DND-41 (cell line): ENCODE measurements at places on chromosomes 2 and 18.

DNA sequence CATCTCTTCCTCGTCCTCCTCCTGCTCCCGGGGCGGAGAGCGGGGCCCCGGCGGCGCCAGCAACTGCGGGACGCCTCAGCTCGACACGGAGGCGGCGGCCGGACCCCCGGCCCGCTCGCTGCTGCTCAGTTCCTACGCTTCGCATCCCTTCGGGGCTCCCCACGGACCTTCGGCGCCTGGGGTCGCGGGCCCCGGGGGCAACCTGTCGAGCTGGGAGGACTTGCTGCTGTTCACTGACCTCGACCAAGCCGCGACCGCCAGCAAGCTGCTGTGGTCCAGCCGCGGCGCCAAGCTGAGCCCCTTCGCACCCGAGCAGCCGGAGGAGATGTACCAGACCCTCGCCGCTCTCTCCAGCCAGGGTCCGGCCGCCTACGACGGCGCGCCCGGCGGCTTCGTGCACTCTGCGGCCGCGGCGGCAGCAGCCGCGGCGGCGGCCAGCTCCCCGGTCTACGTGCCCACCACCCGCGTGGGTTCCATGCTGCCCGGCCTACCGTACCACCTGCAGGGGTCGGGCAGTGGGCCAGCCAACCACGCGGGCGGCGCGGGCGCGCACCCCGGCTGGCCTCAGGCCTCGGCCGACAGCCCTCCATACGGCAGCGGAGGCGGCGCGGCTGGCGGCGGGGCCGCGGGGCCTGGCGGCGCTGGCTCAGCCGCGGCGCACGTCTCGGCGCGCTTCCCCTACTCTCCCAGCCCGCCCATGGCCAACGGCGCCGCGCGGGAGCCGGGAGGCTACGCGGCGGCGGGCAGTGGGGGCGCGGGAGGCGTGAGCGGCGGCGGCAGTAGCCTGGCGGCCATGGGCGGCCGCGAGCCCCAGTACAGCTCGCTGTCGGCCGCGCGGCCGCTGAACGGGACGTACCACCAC, 2.1 kb downstream of the GATA6 start:
- no peak for DNase-seq

DNA sequence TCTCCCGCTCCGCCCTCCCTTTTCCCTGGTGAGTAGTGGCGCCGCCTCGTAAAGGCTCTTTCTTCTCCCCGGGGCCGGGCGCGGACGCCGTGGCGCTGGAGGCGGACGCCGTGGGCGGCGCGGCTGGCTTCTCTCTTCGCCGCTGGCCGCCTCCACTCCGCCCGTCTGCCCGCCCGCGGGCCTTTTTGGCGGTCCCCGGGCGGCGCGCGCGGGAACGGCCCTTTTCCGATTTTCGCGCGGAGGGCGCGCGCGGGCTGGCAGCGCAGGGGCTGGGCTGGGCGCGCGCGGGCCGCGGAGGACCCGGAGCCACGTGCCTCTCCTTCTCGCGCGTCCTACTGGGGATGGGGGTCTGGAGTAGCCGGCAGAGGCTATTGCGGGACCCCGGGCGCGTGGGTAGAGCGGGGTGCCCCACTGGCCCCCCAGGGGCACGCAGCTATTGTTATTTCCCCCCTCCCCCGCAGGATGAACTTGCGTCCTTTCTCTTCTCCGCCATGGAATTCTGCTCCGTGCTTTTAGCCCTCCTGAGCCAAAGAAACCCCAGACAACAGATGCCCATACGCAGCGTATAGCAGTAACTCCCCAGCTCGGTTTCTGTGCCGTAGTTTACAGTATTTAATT, 472 bp downstream of the SLC20A1 start:
- peak; percentile 71 for DNase-seq

- DNase-seq: no peak
Measured at GRCh38 chr2:126635281-126635680, 20.7 kb upstream of the GYPC start.

DNA sequence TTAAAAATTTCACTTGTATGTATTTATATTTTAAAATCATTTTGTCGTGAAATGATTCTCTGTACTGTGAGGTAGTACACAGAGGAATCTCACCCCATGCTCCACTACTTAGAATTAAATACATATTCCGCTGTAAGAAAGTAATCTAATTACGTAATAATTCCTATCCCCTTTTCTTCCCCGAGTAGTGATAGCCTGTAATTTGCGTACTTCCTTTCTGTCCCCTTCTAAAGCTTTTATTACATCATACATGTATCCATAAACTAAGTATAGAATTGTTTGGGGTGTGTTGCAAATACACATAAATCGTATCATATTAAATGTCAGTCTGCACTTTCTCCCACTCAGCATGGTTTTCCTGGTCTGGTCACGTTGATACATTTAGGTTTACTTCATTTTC, 12.4 kb upstream of the CHCHD5 start:
- DNase-seq: no peak

DNA sequence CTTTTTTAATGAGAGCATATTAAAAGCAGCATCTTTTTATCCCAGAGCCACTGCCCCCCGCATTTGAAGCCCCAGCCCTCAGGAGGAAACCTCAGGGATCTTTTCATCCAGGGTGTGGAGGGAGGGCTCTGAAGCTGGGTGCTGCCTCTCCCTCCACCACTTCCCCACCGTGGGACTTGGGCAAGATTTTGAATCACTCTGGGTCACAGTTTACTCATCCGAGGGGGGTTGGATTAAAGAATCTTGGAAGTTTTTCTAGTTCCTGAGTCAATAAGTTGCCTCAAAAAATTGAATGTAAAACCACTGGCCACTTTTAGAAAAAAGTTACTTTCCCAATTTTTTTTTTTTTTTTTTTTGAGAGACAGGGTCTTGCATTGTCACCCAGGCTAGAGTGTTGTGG, 62.0 kb upstream of the ANKRD44 start:
- no peak for DNase-seq

- no peak for DNase-seq
Measured at GRCh38 chr2:128309280-128310093, 9.2 kb downstream of the HS6ST1 start.

- DNase-seq: no peak
Measured at GRCh38 chr2:238699307-238700116, 148.4 kb upstream of the TWIST2 start.

DNA sequence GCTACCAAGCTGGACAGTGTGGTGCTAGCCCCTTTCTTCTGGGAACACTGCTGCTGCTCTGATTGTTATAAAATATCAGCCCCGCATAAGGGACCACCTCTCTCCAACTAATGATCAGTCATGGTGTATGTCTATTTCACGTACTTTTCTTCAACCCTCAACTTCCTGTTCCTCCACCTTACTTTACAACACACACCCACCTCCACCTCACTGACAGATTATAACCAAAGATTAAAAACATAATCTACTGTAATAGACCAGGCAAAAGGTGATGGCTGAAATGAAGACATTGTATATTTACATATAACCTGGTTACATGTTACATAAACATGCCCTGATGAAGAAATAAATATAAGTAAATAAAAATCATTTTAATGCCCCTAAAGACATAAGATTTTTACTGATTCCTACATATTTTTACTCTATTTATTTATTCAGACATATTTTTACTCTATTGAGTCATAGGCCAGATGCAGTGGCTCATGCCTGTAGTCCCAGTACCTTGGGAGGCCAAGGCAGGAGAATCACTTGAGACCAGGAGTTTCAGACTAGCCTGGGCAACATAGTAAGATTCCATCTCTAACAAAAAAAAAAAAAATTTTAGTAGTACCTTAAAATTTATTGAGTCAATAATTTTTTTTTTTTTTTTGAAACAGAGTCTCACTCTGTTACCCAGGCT, 12.8 kb downstream of the STK39 start:
- no peak for DNase-seq

DNA sequence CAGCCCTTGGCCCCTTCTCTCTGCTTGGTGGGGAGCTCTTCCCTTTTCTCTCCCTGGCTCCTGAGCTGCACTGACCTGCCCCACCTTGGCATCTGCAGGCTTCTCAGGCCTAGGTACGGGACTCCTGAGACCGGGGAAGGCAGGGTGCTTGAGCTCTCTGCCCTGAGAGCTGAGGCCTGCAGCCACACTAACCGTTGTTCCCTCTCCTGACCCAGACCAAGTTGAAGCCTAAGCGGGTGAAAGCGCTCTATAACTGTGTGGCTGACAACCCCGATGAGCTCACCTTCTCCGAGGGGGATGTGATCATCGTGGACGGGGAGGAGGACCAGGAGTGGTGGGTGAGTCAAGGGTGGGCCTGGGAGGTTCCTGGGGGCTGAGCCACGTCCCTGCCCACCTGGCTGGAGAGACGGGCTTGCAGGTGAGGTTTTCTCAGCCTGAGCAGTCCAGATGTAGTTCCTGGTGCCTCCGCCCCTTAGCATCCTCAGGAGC, 22.2 kb downstream of the ITGB1BP1 start:
- no peak for DNase-seq

DNA sequence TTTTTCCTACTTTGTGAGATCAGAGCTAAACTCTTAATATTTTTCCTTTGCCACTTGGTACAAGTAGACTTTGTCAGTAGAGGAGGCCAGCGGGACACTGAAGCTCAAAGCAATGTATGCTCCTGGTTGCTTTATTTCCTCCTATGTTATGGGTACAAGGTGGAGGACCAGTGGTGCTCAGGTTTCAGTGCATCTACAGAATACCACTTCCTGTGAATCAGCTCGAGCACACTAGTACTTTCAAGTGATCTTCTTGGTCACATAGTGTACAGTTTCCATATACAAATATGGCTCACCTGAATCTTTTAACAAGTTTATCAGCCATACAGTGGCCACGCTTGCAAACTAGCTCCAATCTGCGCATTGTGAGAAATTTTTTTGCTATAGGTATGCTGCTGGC, 1674.8 kb upstream of the TMEFF2 start:
- no peak for DNase-seq

GRCh38 chr2:168521053-168521741, 65.1 kb downstream of the CERS6 start:
- no peak for DNase-seq

DNA sequence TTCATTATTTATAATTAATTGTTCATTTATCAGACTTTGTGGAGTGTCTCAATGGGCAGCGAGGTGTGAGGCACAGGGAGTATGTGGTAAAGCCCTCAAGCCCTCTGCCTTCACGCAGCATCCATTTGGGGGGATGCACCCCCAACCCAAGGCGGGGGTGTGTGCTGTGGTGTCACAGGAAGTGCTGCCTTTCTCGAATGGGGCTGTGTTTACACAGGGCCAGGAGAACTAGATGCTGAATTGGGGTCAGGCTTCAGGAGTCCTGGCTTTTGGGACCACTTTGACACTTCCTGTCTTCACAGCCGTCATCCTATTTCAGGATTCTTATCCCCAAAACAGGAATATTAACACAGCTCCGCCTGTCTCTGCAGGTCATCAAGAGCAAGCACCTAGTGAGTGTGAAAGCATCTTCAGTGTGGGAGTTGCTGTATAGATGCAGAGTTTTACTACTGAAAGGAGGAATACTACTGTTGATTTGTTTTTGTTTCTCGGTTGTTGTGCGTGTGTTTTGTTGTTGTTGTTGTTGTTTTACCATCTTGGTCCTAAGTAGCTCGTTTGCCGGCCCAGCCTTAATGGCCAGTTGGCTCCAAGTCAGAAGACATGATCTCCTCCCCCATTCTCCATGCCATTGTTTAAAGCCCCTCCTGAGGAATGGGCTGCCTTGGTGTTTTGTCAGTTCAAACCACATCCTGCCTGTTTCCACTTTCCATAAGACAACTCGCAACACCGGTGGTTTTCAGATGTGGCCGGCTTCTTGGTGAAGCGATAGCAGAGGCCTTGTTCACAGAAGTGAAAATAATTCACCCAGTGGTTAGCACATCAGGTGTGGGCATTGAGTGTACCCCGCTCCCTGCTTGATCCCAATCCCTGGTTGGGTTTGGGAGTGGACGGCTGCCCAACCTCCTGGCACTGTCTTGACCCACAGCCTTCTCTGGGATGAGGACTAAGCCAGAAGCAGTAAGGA, 221.3 kb downstream of the BCL2 start:
- DNase-seq: peak; percentile 94

DNA sequence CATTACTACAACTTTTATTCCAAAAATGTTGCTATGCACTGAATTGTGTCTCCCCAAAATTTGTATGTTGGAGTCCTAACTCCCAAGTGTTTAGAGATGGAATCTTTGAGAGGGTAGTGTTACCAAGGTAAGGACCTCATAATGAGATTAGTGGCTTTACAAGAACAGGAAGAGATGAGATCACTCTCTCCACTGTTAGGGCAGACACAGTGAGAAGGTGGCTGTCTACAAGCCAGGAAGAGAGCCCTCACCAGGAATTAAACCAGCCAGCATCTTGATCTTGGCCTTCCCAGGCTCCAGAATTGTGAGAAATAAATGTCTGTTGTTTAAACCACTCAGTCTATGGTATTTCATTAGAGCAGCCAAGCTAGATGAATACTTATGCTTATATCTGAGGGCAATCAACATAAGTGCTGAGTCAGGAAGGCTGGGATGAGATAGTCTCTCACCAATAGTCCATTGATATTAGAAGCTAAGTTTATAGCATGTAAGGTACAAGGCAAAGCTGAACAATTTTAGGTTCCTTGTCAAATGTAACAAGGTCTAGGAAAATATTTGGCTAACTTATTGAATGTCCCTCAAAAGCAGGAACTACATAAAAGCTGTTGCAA, 317.6 kb upstream of the REG3G start:
- DNase-seq: no peak

- no peak for DNase-seq
Measured at GRCh38 chr2:216002101-216002678, 11.2 kb downstream of the MREG start.

DNA sequence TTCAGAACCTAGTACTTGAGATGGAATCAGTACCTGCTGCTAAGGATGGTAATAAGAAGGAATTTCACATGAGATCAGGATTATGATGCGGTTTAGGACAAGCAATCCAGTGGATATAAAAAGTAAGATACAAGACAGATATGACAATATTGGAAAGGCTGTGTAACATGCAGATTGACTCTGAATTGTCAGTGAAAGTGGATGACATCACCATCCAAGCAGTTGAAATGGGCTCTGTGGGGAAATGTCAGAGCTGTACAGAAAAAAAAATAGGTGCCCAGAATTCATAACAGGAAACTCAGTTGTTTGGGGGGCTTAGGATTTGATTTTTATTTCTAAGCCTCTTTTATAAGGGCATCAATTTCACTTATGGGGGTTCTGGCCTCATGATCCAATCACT, 438.3 kb downstream of the SPAG16 start:
- no peak for DNase-seq

GRCh38 chr2:110969696-110970095, 151.0 kb upstream of the BCL2L11 start:
- no peak for DNase-seq

DNA sequence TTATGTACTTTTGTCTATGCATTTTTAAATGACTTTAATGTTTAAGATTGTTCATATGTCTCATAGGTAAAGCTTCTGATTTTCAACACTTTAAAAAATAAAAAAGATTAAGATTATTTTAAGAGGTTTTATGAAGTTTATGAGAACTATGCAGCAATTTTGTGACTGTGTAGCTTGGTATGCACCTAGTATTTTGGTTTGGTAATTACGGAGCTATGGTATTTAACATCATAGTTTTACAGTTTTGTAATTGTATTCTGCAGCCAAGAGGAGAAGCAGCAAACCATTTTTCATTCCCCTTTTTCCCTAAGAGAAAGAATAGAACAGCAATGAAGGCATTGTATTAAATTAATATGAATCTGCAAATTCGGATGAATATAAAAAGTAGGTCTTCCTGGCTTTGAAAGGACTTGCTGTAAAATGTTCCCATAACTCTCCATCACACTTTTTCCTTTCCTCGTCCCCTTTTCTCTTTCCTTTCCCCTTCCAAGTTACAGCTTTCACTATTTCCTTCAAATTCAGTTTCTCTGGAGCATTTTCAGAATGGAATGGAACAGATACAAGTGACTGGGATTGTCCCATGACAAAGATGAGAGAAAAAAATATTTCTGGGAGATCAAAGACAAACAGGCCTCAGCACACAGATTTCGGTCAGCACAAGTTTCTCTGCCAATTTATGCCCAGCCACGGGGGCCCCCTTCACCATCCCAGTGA, 26.1 kb upstream of the PIEZO2 start:
- DNase-seq: no peak

- no peak for DNase-seq
Measured at GRCh38 chr2:45028276-45028675, 19.0 kb upstream of the SIX2 start.
